Tibial nerve (tissue), 4 donors: ENCODE measurements at places on chromosomes 7 and 10.

DNA sequence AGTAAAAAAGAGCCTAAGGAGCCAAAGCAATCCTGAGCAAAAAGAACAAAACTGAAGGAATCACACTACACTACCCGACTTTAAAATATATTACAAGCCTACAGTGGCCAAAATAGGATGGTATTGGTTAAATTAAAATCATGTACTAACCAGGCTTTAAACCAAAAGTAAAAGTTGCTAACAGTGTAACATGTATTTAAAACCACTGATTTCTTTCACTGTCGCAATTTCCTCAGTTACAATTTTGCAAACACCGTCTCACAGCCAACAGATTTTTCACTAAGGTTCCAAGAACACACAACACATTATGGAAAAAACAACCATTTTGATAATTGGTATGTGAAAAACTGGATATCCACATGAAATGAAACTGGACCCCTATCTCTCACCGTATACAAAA lies 74.0 kb downstream of the JMJD1C start:
- no peaks in the 10 kb centered on the region for H3K4me1 ChIP-seq
- no peak for DNase-seq
- H3K4me3 ChIP-seq: no peak overlapping the region
- no peaks in the 10 kb centered on the region for H3K27me3 ChIP-seq

DNA sequence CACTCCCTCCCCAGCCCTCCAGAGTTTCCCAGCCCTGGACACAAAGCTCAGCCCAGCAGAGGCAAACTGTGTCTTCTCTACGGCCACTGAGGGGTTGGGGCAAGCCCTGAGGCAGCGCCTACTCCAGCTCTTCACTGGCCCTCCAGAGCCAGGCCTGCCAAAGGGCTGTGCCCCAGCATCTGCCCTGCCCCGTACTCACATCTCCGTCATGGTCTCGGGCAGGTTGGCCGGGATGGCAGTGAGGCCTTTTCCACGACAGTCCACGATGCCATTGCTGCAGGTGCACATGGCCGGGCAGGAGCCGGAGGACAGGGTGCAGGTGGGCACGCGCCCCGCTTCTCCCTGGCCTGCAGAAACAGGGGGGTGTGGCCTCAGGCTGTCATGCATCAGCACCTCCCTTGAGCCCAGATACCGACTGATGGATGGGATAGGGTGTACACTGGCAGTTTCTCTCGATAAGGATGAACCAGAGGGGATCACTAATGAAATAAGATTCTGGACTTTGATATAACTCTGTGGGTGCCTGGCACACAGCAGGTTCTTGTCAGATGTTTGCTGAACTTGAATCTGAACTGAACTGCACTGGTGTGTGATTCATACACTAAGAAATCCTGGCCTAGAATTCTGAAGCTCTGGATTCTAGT lies 125.2 kb downstream of the SLIT1 start:
- H3K4me3 ChIP-seq: no peak overlapping the region
- H3K27me3 ChIP-seq: no peaks in the 10 kb centered on the region
- DNase-seq: no peak
- H3K36me3 ChIP-seq: no peaks in the 10 kb centered on the region

DNA sequence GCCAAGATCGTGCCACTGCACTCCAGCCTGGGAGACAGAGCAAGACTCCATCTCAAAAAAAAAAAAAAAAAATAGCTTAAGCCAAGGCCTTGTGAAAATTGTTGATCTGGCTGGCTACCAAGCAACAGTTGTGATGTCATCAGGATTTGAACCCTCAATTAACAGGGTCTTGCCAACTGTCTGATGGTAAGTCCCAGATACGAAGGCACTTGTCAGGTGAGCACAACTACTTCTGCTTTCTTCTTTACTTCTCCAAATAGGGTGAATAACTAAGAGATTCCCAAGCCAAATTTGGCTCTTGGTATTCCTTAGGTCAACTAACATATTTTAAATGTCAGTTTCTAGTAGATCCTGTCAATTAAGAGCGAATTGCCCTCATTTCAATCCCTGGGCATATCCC lies 47.4 kb downstream of the ANKRD61 start:
- DNase-seq: no peak
- H3K36me3 ChIP-seq: no peaks in the 10 kb centered on the region
- no peaks in the 10 kb centered on the region for H3K27me3 ChIP-seq
- no peak overlapping the region for H3K4me3 ChIP-seq
- H3K27ac ChIP-seq: no peak overlapping the region

DNA sequence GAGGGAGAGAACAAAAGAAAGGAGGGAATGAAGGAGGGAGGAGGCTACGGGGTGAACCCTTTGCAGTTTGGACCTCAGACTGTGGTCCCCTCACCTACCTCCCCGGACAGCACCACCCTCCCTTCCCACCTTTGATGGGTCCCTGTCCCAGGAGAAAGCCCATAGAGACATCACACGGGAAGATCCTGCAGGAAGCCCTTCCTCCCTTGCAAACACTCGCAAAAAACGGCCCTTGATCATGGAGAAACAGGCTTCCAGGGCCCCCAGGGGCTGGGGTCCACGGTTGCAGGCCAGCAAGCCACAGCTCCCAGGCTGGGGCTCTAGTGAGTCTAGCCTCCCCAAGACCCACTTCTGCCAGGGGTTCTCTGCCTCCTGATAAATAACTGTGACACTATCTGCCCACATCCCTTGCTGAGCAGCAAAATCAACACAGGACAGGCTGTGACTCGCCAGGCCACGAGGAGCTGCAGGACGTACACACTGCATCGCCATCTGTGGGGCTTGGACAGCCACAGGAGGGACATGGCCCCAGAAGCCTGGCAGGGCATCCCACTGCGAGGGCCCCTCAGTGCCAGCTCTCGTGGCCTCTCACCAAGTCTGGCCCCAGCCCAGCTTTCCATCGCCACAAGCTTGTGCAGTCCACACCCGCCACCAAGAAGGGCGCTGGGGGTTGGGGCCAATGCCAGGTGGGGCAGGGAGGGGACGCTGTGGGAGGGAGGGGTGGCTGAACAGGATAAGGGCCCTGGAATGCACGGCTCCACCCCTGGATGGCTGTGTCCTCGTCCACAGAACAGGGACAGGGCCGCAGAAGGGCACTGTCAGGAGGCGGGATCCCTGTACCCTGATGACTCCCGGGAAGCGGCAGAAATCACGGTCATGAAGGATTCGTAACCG lies 34.2 kb downstream of the PDGFA start:
- peaks cover 7% of the 10 kb centered on the region for H3K4me1 ChIP-seq
- H3K27ac ChIP-seq: no peak overlapping the region

DNA sequence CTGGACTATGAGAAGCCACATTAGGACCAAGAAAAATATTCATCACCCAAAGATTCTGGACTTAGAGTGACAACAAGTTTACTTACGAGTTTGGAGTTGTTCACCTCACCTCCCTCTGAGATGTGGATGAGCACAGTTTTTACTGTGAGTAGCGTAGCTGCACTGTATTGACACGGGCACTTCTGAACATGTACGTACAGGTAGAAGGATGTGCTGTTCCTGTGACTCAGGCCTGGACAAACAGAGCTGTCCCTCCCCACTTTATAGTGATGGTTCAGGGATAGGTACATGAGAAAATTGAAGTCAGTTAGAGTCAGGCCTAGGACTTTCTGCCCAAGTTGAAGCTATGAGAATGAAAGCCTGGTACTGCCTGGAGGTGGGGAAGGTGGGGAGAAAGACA lies 80.9 kb upstream of the DYNC1I1 start:
- H3K4me1 ChIP-seq: no peaks in the 10 kb centered on the region
- H3K4me3 ChIP-seq: no peak overlapping the region
- no peaks in the 10 kb centered on the region for H3K36me3 ChIP-seq
- no peak for DNase-seq
- H3K27ac ChIP-seq: no peak overlapping the region

DNA sequence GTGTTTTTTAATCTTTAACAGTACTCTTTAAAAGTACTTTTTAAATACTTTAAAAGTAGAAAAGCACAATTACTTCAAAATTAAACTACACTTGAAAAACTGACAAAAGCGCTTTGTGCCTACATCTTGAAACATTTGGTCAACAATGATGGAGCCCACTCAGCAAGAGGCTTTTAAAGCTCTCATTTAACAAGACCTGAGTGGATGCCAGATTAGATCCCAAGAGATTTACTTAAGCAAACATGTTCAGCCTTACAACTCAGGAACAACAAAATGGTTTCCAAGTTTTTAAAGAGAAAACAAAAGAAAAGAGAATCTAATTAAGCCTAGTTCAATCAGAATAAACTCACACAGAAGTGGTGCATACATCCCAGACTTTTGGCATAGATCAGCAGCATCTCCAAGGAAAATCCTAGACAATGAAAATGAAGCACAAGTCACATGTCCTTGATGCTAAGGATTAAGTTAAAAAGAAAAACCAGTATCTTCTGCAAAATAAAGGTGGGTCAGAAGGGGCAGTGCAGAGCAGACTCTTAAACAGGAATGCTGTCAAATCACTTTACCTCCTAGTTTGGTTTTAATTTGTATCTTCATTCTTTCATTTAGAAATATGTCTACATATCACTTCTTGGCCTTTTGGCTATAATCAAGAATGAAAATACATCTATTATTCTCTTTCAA lies 26.2 kb downstream of the HIBADH start:
- H3K4me1 ChIP-seq: no peaks in the 10 kb centered on the region
- no peaks in the 10 kb centered on the region for H3K27me3 ChIP-seq
- no peak overlapping the region for H3K27ac ChIP-seq
- no peak overlapping the region for H3K4me3 ChIP-seq
- no peak for DNase-seq

DNA sequence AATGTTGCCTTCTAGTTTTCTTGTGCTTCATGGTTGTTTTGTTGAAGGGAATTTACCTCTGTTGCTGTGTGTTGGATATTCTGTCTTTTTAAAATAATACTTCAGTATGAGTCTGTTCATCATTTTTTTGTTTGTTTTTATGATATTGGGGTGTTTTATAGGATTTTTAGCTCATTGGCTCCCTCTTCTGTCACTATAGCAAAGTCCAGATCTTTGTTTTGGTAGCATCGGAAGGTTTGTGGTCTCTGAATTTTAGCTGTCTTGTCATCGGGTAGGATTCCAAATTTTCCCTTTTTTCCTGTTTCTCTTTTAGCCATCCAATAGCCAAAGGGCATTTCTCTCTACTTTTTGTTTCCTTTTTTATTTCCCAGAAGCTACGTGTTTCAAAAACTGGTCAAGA lies 91.4 kb downstream of the EXOC4 start:
- H3K27ac ChIP-seq: no peak overlapping the region
- H3K4me1 ChIP-seq: no peaks in the 10 kb centered on the region
- DNase-seq: no peak
- H3K4me3 ChIP-seq: no peak overlapping the region
- no peaks in the 10 kb centered on the region for H3K36me3 ChIP-seq

GRCh38 chr7:104857458-104858425 lies 156.3 kb upstream of the KMT2E start:
- no peak overlapping the region for H3K4me3 ChIP-seq
- H3K36me3 ChIP-seq: no peaks in the 10 kb centered on the region
- H3K27me3 ChIP-seq: no peaks in the 10 kb centered on the region
- DNase-seq: no peak
- no peak overlapping the region for H3K27ac ChIP-seq

- no peaks in the 10 kb centered on the region for H3K27me3 ChIP-seq
- H3K36me3 ChIP-seq: no peaks in the 10 kb centered on the region
- H3K4me3 ChIP-seq: no peak overlapping the region
Observed at GRCh38 chr10:106576534-106576933, 588.0 kb downstream of the SORCS1 start.

DNA sequence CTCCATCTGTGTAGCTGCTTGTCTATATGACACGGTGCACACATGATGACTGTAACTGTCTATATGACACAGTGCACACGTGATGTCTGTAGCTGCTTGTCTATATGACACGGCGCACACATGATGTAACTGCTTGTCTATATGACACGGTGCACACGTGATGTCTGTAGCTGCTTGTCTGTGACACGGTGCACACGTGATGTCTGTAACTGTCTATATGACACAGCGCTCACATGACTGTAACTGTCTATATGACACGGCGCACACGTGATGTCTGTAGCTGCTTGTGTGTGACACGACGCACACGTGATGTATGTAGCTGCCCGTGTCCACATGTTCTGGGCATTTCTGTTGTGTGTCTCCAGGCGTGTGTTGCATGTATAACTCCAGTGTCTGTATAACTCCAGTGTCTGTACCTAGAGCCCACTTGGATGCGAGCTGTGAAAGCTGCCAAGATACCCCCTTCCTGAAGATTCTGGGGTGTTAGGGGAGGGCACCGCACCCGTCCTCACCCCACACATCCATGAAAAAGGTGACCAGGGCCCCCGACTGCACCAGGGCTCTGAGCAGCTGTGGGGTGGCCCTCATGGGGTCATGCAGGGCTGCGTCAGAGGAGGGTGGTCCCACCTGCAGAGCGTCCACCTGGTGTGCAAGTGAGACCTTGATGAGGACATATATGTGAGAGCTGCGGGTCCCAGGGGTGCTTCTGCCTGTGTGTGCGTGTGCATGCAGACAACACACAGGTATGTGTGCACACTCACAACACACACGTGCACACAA lies 137.9 kb downstream of the ELFN1 start:
- DNase-seq: no peak
- H3K27ac ChIP-seq: no peak overlapping the region
- no peaks in the 10 kb centered on the region for H3K27me3 ChIP-seq
- no peaks in the 10 kb centered on the region for H3K36me3 ChIP-seq
- H3K4me1 ChIP-seq: no peaks in the 10 kb centered on the region
- no peak overlapping the region for H3K4me3 ChIP-seq

GRCh38 chr7:40903872-40904271 lies 769.1 kb downstream of the SUGCT start:
- no peak overlapping the region for H3K27ac ChIP-seq
- no peaks in the 10 kb centered on the region for H3K27me3 ChIP-seq
- no peaks in the 10 kb centered on the region for H3K36me3 ChIP-seq
- H3K4me1 ChIP-seq: no peaks in the 10 kb centered on the region
- DNase-seq: no peak

- H3K27ac ChIP-seq: no peak overlapping the region
- no peaks in the 10 kb centered on the region for H3K36me3 ChIP-seq
- H3K27me3 ChIP-seq: no peaks in the 10 kb centered on the region
- no peak overlapping the region for H3K4me3 ChIP-seq
Observed at GRCh38 chr7:23294549-23295400, 4.4 kb upstream of the MALSU1 start.

DNA sequence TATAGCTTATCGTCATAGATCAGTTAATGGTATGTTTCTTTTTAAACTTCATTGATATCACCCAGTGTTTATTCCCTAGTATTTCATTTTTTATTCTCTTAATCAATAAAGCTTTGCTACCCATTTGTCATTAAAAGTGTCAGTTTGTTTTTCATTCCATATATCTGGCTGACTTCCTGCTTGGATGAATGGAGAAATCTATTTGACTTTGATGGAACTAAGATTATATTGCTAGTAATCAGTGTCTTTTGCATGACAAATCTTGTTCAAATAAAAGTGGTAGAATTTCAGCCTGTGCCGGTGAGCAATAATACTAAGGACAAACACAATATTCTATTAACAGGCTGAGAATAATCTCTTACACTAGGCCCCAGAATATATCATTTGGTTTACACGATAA lies 203.3 kb downstream of the SEC23IP start:
- H3K36me3 ChIP-seq: no peaks in the 10 kb centered on the region
- H3K4me3 ChIP-seq: no peak overlapping the region
- no peaks in the 10 kb centered on the region for H3K4me1 ChIP-seq
- no peak for DNase-seq
